Ureter (tissue), 1 donor: ENCODE measurements at places on chromosomes 1 and 21.

- no peak for DNase-seq
These were observed 15.2 kb upstream of the ADAMTSL4 start for GRCh38 chr1:150534002-150534401.

GRCh38 chr21:40586575-40586974 lies 260.4 kb downstream of the DSCAM start:
- no peak for DNase-seq

- peak; percentile 41 for DNase-seq
These were observed 16.9 kb downstream of the SLC19A1 start for GRCh38 chr21:45525153-45525909.

DNA sequence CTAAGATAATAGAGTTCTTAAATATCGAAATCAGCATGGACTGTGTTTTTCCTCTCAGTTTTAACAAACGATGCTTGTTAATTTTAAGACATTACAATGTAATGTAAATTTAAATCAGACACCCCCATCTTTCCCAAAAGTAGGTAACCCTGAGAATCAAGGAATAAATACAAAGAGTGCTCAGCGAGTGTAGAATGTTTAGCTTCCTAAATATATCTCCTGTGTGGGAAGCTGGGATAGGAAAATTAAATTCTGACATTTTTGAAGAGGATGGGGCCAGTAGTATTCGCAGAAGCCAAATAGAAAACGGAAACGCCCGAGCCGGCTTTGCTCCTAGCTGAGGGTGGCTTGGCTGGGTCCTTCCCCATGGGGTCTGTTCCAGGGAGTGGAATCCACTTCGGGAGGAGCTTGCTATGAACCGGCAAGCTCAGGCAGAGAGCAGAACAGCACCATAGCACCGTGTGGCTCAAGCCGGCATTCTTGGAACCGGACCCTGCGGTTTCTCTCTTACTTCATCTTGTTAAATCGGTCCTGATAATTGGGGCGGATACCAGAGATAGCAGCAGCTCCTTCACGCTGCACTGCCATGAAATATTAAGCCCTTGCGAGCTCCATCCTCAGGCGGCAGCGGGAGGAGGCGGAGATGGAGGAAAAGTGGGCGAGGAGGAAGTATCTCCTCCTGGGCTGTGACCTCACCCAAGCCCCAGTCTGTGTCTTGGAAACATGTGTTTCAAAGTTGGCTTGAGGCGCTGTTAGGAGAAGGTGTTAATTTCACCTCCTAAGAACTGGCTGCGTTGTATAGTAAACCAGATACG lies 24.9 kb downstream of the MAP3K7CL start:
- peak; percentile 48 for DNase-seq

DNA sequence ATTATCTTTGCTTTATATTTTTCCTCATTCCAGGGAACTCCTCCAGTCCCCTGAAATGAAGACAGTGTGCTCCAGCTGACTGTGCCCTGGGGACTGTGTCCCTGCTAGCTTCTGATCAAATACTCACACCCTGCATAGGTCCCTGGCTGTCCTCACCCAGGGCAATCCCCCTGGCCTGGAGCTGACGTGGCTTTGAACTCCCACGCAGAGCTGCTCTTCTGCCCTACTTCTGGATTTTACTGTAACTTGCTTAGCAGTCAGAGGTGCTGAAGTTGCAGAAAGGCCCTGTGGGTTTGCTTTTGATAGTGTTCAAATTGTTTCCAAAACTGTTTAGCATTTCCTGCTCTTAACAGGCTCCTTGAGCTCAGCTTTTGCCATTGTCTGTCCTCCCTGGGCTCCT lies 186.5 kb downstream of the FASLG start:
- no peak for DNase-seq

GRCh38 chr1:203183828-203184227 lies 2.7 kb downstream of the CHI3L1 start:
- no peak for DNase-seq

DNA sequence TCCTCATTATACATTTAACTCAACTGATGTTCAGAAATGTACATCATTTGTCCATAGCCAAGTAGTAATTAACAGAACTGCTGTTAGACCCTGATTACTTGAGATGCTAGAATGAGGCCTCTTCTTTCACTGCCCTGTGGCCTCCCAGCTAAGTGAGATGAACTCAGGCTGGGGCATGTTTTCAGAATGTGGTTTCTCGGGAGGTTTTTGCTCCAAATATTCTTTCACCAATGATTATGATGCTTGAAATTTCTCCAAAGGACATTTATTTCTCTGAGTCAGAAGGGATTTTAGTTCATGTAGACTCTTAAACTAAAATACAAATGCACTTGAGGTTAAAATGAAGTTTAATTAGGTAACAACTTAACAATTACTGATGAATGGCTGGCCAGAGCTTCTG lies 34.6 kb upstream of the ADAMTS5 start:
- no peak for DNase-seq

- DNase-seq: no peak
These were observed 22.4 kb upstream of the NPPB start for GRCh38 chr1:11880911-11881748.

DNA sequence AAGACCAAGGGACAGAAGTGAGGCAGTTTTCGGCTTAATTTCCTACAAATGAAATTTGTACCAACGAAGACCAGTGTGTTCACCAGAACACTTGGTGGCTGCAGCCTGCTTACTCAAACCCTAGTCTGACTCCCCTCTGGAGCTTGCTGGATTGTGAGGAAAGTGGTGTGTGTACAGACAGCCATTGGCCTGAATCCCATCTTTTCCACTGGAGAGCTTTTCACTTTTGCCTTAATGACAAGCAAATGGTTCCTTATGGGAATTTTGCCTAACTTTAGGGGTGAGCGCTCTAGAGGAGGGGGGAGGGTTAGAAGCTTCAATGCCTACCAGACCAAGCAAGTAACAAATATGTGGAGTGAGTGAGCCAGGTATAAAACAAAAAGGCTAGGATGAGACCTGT lies 17.3 kb downstream of the METTL13 start:
- DNase-seq: no peak

DNA sequence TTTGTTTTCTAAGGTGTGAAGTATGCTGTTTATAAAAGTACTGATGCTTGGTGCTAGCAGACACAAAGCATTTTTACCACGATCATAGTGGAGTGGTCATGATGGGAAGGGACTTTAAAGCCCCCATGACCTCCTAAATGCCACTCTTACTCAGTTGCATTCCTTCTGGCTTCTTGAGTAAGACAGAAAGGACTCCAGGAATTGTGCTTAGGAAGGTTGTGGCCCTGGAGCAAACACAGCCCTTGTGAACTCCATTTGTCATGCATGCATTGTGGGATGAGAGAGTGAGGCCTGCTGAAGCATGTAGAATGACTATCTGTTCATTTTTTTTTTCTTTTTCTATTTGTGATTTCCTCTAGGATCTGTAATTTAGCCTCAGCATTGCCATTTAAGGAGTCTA lies 34.2 kb downstream of the AK5 start:
- DNase-seq: no peak

GRCh38 chr1:151855933-151856332 lies 2.4 kb upstream of the THEM5 start:
- no peak for DNase-seq

- no peak for DNase-seq
These were observed 13.8 kb upstream of the KCNA3 start for GRCh38 chr1:110688514-110688913.

GRCh38 chr21:36059823-36060158 lies 535 bp downstream of the SETD4 start:
- DNase-seq: peak; percentile 63

DNA sequence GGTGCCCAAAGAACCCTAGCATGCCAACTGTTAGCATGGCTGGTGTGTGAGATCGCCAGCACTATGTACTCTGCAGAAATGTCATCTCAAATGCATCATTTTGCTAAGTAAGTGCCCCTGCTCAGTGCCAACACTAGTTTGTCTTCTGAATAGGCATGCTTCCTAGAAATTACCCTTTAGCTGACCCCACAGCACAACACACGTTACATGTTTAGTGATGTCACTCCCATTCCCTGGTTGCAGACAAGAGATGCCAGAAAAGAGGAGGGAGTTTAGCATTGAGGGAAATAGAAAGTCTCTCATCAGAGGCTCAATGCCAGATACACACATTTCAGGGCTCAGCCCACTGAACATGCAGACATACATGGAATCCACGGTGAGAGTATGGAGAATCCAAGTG lies 9.3 kb upstream of the ST6GALNAC3 start:
- DNase-seq: no peak

GRCh38 chr1:225816643-225817538 lies 7.0 kb downstream of the EPHX1 start:
- DNase-seq: peak; percentile 63

- DNase-seq: no peak
These were observed 2.8 kb upstream of the SLC2A1 start for GRCh38 chr1:42961312-42962091.

DNA sequence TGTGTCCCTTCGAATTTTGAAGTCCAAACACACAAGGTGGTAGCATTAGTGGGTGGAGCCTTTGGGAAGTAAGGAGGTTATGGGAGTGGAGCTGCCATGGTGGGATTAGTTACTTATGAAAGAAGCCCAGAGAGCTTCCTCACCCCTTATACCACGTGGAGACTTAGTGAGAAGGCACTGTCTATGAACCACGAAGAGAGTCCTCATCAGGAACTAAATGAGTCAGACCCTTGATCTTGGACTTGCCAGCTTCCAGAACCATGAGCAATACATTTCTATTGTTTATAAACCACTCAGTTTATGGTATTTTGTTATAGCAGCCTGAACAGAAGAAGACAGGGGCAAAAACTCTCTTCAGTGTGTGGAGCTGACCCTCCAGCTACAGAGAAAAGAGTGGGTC lies 259.3 kb upstream of the AJAP1 start:
- no peak for DNase-seq

- no peak for DNase-seq
These were observed 90.8 kb upstream of the SLC25A33 start for GRCh38 chr1:9448132-9449109.

- DNase-seq: no peak
These were observed 47.9 kb downstream of the S1PR1 start for GRCh38 chr1:101284622-101285218.

GRCh38 chr1:236156512-236157208 lies 14.3 kb downstream of the GPR137B start:
- no peak for DNase-seq

DNA sequence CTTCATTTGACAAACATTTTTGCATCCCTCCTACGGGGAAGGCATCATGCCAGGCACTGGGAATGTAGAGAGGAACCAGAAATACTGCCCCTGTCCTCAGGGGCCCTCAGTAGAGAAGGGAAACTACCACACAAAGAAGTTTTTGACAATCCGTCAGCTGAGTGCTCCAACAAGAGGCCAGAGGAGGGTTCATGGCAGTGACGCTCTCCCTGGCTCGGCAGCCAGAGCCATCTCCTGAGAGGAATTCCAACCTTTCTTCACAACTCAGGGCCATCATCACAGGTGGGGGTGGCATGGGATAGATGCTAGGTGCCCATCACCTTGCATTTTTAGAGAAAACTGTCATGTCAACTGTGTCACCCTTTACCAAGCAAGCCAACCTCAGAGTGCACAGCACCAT lies 154.1 kb downstream of the HIVEP3 start:
- DNase-seq: no peak

- DNase-seq: no peak
These were observed 56.1 kb downstream of the TOR1AIP2 start for GRCh38 chr1:179821524-179821923.

- DNase-seq: no peak
These were observed 243.6 kb downstream of the SIPA1L2 start for GRCh38 chr1:232386294-232386693.

- DNase-seq: no peak
These were observed 7.5 kb upstream of the MOV10 start for GRCh38 chr1:112666946-112667345.

GRCh38 chr1:211625040-211625439 lies 46.1 kb upstream of the SLC30A1 start:
- DNase-seq: no peak

DNA sequence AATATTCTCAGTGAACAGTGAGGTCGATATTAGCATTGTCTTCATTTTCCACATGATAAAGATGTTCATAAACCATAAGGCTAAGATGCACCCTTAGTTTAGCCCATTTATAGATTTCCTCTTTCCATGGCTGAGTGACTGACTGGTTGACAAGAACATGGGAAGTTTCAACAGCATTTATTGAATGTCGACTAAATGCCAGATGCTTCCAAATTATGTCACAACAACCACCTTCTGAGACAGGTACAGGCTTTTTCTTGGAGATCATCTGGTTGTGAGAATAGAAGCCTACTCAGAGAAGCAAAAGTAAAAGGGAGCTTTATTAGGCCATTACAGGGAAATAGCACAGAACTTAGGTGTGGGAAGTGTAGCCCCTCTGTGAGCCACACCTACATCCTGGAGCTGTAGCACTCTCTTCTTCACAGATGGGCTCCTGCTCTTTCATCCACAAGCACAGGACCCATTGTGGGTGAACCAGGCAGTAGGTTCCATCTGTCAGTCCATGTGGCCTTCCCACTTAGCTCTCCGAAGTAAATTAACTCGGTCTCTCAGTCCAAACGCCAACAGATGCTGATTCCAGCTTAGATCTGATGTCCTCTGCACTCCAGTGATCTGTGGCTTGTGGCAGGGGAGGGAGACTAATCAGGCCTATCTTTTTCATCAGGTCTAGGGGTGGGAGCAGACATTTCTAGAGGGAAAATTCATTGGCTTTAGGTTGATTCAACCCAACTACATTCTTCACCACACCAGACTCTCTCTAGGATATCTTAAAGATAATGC lies 14.3 kb downstream of the ATP2B4 start:
- no peak for DNase-seq

DNA sequence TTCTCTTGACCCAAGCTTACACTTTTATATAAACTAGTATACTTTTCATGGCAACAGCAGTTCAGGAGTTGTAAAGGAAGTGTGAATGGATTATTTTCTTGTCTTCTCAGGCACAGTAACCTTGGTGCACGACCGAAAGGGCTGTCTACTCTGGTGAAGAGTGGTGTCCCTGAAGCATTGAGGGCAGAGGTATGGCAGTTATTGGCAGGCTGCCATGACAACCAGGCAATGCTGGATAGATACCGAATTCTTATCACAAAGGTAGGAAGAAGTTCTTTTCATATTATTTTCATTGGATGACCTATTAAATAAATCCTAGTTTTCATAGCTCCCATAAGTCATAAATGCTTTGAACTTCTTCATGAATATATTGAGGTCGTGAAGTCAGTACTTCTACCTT lies 53.9 kb upstream of the GPR52 start:
- no peak for DNase-seq

DNA sequence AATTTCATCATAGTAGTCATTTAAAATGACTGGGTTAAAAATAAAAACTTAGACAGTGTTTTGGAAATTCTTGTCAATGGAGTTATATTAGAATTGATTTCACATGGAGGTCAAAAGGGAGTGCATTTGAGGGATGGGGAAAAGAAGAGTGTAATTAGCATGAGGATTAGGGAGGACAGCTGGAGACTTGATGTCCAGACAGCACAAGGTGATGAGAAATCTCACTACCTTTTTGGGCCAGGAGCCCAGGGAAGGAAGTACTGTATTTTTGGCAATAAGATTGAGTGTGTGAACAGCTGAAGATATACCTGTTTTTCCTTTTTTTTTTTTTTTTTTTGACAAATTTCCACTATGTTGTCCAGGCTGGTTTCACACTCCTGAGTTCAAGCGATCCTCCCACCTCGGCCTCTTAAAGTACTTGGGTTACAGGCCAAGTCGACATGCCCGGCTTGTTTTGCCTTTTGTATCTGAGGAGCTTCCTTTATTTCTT lies 163.6 kb downstream of the PAPPA2 start:
- no peak for DNase-seq

GRCh38 chr1:23417570-23417969 lies 7.0 kb downstream of the TCEA3 start:
- no peak for DNase-seq

- DNase-seq: no peak
These were observed 41.1 kb upstream of the KDM4A start for GRCh38 chr1:43608827-43609226.

GRCh38 chr1:109501644-109502363 lies 7.7 kb downstream of the AMIGO1 start:
- no peak for DNase-seq

GRCh38 chr1:206962272-206962671 lies 8.0 kb downstream of the FCAMR start:
- DNase-seq: no peak
